ENCODE measurements at places on chromosomes 6 and 20.

DNA sequence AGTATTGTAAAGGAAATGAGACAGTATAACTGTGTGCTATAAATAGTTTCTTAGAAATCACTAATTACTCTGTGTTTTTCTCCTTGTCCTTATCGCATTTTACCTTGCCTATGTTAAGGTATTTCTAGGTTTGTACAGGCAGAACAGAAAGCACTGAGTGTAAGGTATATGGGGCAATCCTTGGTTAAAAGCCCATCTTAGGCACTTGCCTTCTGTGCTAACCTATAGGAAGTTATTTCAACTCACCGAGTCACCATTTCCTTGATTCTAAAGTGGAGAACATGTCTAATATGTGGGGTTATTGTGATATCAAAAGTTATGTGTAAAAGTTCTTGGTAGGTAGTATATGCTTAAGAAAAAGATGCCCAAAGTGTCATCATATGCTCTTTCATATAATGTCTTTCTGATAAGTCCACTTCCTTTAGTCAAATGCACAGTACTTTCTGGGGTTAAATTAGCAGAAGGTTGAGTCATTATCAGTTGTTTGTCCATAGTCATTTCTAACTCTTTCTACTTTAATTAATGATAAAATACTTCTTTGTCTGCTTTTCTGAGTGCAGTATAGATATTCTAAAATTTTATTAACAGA lies 276.4 kb downstream of the UTRN start:
- DNase-seq: no peak

- no peak for DNase-seq
Measured at GRCh38 chr6:34138914-34139510, 6.9 kb downstream of the GRM4 start.

GRCh38 chr6:166529586-166529985 lies 56.9 kb downstream of the RAMACL start:
- DNase-seq: no peak

GRCh38 chr6:3321875-3322274 lies 63.1 kb downstream of the PSMG4 start:
- DNase-seq: no peak

DNA sequence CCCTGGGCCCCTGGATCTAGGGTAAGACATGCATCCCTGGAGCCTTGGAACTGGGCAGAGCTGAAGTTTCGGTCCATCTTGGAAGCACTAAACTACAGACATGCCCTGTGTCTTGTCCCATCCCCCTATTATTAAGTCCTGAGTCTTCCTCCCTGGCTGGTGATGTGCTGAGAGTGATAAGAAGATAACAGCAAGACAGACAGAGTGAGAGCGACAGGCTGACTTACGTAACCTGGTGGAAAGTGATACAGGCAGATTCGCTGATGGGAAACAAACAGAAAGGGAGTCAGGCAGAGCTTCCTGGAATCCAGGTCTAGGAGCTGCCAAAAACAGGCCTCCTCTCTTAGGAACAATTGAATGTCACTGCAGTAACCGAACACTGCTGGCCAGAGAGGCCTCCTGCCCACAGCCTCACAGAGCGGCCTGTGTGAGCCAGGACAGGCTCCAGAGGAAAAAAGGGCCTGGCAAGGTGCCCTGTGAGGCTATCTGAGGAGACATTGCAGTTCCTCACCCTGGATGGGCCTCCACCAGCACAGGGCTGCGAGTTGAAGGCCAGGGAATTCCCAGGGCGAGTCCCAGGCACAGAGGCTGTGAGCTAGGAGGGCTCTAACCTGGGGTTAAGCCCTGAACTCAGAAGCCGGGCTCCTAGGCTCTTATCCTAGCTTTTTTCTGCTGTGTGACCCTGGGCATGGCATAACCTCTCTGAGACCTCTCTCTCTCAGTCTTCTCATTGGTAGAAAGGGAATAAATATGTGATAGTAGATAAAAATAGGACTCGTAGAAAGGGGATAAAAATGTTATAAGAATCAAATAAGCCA lies 34.2 kb upstream of the B4GALT5 start:
- DNase-seq: no peak

- DNase-seq: peak; percentile 31
Measured at GRCh38 chr6:31402324-31403282, 792 bp upstream of the MICA start.

DNA sequence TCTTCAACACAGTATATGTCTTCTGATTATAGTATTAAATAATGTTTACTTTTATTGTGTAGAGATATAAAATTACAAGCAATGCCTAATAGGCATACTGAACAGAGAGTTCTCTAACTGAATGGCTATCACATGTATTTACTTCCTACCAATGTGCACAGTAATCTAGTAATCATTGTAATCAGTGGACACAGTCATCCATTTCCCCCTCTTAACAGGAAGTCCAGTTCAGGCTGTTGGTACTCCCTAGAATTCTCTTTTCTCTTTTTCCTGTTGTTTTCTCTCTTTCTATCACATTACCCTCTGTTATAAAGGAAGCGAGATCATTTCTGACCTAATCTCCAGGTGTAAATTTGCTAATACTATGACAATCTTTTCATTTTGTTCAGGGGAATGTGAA lies 172.5 kb downstream of the HTR1B start:
- DNase-seq: no peak

DNA sequence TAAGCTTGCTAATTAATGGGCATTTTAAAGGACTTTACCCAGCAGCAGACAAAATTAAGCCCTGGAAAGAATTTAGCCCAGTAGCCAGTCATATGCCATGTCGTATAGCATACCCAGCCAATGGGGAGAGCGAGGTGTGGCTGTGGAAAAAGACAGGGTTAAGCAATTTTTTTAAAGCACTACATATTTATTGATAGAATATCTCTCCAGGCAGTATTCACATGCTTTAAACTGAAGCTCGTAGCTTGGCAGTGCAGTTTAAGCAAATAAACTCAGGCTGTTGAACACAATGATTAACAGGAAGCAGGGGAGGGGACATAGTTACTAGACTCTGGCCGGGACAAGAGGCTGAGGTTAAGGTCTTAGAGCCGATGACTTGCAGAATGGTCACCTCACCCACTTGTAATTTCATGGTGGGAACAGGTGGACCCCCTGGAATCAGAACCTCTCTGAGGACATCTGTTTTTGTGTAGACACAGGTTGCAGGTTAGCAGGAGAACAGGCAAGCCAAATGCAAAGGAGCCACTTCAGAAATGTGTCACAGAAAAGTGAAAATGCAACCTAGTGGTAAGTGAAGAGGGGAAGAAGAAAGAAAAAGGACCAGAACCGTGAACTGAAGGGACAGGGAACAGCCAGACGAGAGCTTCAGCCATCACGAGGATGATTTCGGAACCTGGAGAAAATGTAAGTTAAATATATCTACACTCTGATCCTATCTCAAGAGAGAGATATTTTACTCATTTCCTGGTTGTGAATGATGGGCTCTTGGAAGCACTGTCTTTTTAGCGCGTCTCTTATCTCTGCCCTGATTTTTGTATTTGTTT lies 7.2 kb downstream of the GCNT2 start:
- peak; percentile 56 for DNase-seq

DNA sequence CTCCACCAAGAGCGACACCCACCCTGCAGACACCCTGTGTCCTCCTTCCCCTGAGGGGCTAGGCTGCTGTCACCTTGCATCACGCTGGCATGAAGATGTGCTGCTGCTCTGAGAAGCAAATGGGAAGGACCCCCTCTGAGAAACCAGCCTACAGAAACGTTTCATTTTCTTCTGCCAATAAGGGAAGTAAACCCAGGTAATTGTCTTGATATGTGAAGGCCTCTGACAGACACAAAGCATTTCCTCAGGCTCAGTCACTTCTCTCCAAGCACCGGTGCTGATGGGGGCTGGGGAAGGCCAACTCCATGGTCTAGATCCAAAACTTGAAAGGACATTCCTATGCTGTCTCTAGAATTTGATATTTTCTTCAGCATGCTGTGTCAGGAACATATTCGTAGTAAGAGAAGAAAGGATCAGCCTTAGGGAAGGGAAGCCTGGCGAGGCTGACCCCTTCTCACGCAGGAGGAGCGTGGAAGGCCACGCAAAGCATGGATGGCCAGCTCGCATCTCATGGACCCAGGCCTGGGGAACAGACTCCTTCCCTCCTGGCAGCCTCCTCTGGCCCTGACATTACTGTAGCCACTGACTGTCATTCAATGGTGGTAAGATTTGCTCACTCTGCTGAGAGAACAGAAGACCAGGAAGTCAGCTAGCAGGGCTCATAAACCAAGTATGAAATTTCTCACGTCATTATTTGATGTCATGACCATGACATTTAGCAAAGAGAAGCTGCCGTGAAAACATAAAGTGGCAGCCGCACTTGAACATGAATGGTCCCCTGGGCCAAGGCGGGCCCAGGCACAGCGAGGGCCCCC lies 20.4 kb downstream of the ACSS1 start:
- no peak for DNase-seq

DNA sequence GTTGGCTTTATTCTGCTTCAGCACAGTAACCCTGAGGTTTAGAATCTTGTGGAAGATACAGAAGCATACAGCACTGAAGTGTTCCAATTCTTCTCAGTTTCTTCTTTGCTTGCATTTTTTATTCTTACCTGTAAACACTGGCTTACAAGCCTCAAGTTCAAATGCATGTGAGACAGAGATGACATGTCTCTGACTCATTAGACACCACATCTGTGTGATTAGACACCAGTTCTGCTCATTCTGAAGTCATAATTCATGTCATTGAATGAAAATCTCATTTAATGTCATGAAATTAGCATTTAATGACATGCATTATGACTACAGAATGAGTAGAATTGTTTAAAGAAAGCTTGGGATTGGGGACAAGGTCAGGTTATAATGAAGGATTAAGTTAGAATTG lies 5.8 kb downstream of the GZF1 start:
- DNase-seq: no peak

DNA sequence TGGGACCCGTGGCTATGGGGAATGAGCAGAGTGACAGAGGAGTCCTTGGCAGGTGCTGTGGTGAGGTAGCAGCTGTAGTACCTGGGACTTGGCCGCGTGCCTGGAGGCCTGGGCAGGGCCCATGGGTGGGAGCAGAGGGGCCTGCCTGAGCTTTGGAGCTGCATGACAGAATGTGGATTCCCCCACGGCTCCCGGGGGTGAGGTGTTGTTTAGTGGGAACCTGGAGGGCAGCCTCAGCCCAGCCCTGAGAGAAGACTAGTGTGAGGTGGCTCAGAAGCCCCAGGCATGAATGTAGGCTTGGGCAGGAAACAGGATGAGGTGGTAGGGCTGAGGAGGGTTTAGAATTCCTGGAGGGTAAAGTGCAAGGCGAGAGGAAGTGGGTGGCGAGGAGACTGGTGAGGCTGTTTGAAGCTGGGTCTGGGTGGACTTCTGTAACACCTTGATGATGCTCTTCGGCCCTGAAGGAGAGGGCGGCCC lies 86.5 kb upstream of the SCP2D1 start:
- no peak for DNase-seq

GRCh38 chr20:57179265-57179664 lies 87.2 kb downstream of the BMP7 start:
- DNase-seq: no peak

DNA sequence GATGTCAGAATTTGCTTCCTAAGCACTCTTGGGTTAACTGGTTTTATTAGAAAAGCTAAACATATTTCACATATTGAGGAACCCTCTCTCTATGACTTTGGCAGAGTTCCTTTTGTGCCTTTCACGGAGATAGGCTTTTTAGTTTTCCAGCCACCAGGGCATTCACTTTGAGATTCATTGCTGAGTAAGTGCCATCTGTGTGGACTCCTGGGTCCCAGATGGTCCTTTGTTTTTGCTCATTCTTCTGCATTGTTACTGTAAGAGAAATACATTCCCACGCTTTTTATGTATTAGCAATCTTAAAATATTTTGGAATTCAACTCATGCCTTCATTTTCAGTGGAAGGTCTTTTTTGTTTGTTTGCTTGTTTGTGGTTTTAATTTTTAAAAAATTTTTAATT lies 76.3 kb upstream of the PHACTR2 start:
- DNase-seq: no peak

GRCh38 chr6:69622230-69622629 lies 174.6 kb downstream of the LMBRD1 start:
- DNase-seq: no peak

DNA sequence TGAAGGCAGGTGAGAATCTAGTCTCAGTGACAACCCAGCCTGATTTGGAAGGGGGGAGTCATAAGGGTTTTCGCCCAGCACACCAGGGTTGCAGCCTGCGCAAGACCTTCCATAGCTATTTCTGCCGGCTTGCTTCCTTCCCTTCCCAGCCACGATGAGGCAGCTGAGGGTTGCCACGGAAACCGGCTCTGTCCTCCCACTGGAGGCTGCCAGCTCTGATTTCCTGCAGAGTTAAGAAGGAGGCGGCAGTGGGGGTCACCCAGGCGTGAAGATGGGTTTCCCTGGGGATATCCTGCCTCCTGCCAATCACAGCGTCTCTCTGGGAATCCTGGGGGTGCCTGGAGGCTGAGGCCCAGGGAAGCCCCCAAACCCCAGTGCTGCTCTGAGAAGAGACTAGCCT lies 23.1 kb upstream of the KCNB1 start:
- DNase-seq: no peak

GRCh38 chr20:42588847-42589246 lies 600.9 kb downstream of the PTPRT start:
- DNase-seq: no peak

DNA sequence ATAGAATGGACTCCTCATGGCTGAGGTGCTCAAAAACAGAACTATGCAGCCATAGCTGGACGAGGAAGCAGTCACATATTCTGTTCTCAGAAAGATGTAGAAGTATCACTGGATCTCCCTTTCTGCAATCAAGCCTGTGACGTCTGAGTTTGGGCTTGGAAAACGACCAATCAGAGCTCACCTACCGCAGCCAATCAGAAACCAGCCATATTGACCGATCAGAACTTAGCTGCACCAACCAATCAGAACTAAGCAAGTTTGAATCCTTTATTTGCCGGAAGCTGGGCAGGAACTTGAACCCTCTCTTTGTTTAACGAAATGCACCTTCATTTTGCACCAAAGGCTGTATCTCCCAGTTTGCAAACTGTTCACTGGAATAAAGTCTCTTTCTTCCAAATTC lies 21.8 kb upstream of the RAB23 start:
- DNase-seq: no peak

DNA sequence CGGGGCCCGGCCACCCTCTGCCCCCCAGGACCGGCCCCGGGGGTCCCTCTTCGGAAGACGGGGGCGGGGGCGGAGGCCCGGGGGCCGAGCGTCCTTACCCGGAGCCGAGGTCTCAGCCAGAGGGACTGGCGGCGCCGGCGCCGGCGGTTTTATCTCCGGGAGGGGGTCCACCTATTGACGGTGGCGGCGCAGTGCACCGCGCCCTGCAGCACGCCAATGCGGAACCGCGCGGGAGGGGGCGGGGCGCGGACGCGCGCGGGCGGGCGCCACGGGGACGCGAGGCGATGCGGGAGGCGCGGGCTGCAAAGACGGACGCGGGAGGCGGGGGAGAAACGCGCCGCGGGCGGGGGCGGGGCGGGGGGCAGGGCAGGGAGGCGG lies at the start of gene EEF1A2:
Gene EEF1A2, minus strand, starts transcription at position 124 of the 378 bp plus-strand sequence. CDS start 1,320 bp downstream, outside the sequence.
- DNase-seq: peak; percentile 57

DNA sequence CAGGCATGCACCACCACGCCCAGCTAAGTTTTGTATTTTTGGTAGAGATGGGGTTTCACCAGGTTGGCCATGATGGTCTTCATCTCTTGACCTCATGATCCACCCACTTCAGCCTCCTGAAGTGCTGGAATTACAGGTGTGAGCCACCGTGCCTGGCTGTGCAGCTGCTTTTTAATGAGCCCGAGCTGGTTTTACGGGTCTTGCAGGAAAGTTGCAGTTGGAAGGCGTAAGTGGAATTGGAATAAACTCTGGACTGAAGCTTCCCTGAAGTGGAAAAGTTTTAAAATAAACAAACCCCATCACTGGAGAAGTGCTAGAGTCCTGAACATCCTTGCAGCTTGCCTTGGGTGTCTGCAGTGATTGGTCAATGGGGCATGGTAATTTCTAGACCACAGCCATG lies 40.4 kb downstream of the KIF25 start:
- no peak for DNase-seq

- no peak for DNase-seq
Measured at GRCh38 chr6:167282165-167282564, 8.9 kb upstream of the UNC93A start.

GRCh38 chr6:20117474-20117873 lies 94.8 kb downstream of the MBOAT1 start:
- DNase-seq: no peak

All from CD8-positive, alpha-beta T cell (primary cell).